CD4-positive, alpha-beta T cell (primary cell): ENCODE measurements at places on chromosomes 1 and 21.

- H3K27me3 ChIP-seq, result no peaks in the 10 kb centered on the region
- DNase-seq, result no peak
- H3K36me3 ChIP-seq, result no peaks in the 10 kb centered on the region
- no peak overlapping the region for H3K4me3 ChIP-seq
Measured at GRCh38 chr1:244370060-244370637, 81.6 kb downstream of the ADSS2 start.

- no peaks in the 10 kb centered on the region for H3K36me3 ChIP-seq
- H3K27me3 ChIP-seq, result peaks cover 55% of the 10 kb centered on the region
- DNase-seq, result no peak
- peaks cover 25% of the 10 kb centered on the region for H3K4me1 ChIP-seq
- no peak overlapping the region for H3K27ac ChIP-seq
Measured at GRCh38 chr1:156624814-156625435, 5.7 kb downstream of the HAPLN2 start.

DNA sequence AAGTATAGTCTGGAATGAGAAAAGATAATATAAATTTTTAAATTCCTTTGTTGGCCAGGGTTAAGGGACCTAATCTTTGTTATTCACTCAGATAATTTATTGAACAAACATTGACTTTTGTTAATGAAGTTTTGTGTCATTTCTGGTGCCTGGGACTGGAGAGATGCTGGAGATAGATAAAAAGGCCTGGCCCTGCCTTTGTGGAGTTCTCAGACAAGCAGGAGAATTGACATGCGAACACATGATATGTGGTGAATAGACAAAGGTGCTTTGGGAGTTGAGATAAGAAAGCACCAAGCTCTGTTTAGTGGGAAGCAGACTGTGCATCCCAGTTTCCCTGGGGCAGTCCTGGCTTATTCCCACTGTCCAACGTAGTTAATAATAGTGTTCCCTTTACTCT lies 8.5 kb downstream of the C1orf21 start:
- H3K27ac ChIP-seq, result no peak overlapping the region
- no peaks in the 10 kb centered on the region for H3K4me1 ChIP-seq
- H3K4me3 ChIP-seq, result no peak overlapping the region
- H3K36me3 ChIP-seq, result no peaks in the 10 kb centered on the region
- DNase-seq, result no peak

DNA sequence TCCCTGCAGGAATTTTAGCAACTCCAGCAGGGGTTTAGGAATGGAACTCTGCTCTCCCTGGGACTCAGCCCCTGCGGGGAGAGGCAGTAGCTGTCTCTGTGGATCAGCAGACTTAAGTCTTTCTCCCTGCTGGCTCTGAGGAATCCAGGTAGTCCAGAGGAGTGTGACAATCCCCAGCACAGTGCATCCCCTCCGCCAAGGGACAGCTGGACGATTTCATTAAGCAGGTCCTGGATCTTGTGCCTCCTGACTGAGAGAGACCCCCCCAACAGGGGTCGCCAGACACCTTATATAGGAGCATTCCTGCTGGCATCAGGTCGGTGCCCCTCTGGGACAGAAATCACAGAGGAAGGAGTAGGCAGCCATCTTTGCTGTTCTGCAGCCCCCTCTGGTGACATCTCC lies 30.6 kb downstream of the AKT3 start:
- H3K27ac ChIP-seq, result no peak overlapping the region
- no peak overlapping the region for H3K4me3 ChIP-seq
- no peak for DNase-seq
- no peaks in the 10 kb centered on the region for H3K27me3 ChIP-seq

DNA sequence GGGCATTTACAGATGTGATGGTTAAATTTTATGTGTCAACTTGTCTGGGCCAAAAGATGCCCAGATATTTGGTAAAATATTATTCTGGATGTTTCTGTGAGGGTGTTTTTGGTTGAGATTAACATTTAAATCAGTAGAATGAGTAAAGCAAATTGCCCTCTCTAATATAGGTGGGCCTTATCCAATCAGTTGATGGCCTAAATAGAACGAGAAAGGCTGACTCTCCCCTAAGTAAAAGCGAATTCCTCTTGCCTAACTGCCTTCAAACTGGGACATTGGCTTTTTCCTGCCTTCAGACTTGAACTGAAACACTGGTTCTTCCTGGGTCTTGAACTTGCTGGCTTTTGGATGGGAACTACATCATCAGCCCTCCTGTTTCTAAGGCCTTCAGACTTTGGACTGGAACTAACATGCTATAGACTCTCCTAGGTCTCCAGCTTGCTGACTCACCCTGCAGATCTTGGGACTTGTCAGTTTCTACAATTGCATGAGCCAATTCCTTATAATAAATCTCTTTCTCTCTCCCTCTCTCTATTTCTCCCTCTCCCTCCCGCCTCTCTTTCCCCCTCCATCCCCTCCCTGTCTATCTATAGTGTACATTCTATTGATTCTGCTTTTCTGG lies 10.2 kb upstream of the NAV1 start:
- H3K27me3 ChIP-seq, result no peaks in the 10 kb centered on the region
- no peak for DNase-seq
- no peaks in the 10 kb centered on the region for H3K4me1 ChIP-seq
- no peak overlapping the region for H3K27ac ChIP-seq
- peaks cover 5% of the 10 kb centered on the region for H3K36me3 ChIP-seq

DNA sequence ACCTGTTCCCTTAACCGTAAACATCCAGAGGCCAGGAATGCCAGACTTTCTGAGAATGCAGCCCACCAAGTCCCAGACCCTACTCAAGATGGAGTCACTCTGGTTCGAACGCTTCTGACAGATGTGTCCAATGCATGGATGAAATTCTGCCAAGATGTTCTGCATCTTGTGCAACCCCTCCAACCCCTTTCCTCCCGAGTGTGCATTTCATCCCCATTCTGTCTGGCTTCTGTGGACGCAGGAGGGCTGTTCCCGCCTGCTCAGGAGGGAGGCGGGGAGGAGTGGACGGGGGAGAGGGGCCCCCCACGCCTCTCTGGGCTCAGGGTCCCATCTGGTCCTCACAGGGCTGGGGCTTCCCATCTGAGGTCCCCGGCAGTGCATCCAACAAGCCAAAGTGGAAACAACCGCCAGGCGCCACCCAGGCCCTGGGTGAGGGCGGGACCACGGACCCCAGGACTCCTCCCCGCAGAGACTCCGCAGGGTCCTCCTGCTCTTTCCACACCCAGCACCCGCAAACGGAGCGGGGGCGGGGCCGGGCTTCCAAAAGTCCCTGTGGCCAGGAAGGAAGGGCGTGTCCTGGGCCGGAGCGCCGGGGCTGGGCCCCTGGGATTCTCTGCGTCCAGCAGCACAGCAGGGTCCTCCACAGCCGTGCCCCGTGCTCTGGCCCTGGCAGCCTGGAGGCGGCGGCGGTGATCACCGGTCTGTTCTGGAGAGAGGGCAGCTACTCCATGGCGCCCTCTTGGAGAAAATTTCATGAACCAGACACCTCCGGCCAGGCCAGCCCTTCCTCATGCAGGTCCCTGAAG lies 27.8 kb upstream of the SUMO3 start:
- peak overlapping the region; percentile 52 for H3K4me3 ChIP-seq
- peaks cover 25% of the 10 kb centered on the region for H3K4me1 ChIP-seq
- no peak overlapping the region for H3K27ac ChIP-seq
- peaks cover 19% of the 10 kb centered on the region for H3K36me3 ChIP-seq
- no peaks in the 10 kb centered on the region for H3K27me3 ChIP-seq
- DNase-seq, result peak; percentile 32

DNA sequence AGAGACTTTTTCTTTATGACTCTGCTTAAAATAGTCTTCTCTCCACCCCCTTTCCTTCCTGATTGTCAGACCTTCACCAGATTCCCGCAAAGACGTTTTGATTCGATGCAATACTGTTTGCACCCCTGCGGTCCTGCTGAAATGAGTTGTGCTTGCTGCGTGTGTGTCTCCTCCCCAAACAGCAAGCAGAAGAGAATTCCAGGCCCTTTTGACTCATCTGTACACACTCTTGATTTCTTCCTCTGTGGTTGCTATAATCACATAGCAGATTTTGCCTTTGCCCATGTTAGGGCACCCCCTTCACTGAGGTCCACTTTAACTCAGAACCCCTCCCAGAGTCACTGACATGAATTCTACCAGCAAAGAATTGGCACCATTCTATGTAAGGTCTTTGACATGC lies 136.5 kb downstream of the ZZZ3 start:
- H3K36me3 ChIP-seq, result no peaks in the 10 kb centered on the region
- no peak overlapping the region for H3K27ac ChIP-seq
- no peaks in the 10 kb centered on the region for H3K4me1 ChIP-seq
- H3K4me3 ChIP-seq, result no peak overlapping the region
- H3K27me3 ChIP-seq, result no peaks in the 10 kb centered on the region

- DNase-seq, result no peak
- H3K27me3 ChIP-seq, result no peaks in the 10 kb centered on the region
Measured at GRCh38 chr1:90434460-90434859, 282.6 kb downstream of the BARHL2 start.

- H3K4me3 ChIP-seq, result no peak overlapping the region
- no peaks in the 10 kb centered on the region for H3K27me3 ChIP-seq
- H3K4me1 ChIP-seq, result peaks cover 57% of the 10 kb centered on the region
- H3K27ac ChIP-seq, result peak overlapping the region; percentile 78
- no peaks in the 10 kb centered on the region for H3K36me3 ChIP-seq
- DNase-seq, result peak; percentile 57
Measured at GRCh38 chr1:235999259-235999925, 65.5 kb downstream of the NID1 start.

DNA sequence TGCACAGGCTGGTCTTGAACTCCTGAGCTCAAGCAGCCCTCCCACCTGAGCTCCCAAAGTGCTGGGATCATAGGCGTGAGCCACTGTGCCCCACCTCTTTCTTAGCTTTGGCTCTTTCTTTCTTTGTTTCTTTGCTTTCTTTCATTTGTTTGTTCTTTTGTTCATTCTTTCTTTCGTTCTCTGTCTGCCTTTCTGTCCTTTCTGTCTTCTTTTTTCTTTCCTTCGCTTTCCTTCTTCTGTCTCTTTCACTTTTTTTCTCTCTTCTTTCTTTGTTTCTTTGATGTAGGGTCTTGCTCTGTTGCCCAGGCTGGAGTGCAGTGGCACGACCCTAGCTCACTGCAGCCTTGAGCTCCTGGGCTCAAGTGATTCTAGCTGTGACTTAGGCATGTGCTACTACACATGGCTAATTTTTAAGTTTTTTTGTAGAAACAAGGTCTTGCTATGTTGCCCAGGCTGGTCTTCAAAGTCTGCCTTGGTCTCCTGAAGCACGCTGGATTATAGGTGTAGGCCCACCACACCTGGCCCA lies 18.9 kb downstream of the SOX13 start:
- no peaks in the 10 kb centered on the region for H3K36me3 ChIP-seq
- peaks cover 13% of the 10 kb centered on the region for H3K4me1 ChIP-seq
- no peak overlapping the region for H3K27ac ChIP-seq
- no peak overlapping the region for H3K4me3 ChIP-seq
- no peaks in the 10 kb centered on the region for H3K27me3 ChIP-seq

DNA sequence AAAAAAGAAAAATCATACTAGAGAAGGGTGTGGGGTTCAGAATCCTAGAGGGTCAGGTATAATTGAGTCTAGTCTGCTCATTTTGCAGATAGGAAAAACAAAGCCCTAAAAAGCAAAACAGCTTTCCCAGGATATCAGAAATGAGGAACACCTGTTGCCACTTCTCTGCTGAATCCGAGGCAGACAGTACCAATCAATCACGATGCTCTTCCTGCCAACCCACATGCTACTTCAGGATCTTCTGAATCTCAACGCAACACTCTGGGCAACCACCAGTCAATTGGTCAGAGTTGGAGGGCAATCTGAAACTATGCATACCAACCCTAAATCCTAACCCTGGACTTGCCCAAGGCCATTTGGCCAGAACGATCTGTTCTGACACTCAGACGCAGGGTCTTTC lies 128.3 kb downstream of the EPHB2 start:
- no peaks in the 10 kb centered on the region for H3K36me3 ChIP-seq
- no peak for DNase-seq
- no peaks in the 10 kb centered on the region for H3K4me1 ChIP-seq

DNA sequence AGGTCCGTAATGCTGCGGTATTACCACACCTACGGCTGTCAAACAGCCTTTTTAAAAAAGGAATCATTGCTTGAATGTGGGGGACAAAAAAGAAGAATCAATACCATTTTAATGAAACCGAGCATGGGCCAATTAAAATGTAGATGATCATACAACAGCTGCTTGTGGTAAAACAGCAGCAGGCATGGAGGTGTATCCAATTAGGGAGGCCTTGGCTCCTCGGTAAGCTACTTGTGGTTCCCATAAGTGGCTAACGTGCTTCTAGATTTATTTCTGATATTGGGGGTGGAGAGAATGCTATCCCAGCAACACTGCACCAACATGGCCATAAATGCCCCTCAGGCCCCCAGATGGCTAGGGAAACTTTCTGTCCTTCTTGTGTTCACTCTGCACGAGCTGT lies 1.8 kb downstream of the PTPN14 start:
- H3K4me1 ChIP-seq, result peaks cover 8% of the 10 kb centered on the region
- DNase-seq, result no peak
- no peak overlapping the region for H3K27ac ChIP-seq
- peaks cover 33% of the 10 kb centered on the region for H3K27me3 ChIP-seq
- no peak overlapping the region for H3K4me3 ChIP-seq

DNA sequence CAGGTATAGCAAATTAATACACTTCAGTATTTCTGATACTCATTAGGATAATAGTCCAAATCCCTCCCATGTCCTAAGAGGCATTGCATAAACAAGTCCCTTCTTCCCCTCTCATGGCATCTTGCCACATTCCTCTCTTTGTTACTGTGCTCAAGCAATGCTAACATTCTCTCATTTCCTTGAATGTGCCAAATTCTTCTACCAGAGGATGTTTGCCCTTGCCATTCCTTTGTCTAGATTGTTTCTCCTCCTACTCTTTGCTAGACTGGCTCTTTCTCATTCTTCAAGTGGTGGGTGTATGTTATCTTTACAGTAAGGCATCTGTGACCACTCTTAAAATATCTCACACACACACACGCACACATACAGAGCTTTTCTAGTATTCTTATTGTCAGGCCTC lies 621.0 kb upstream of the CXADR start:
- H3K4me3 ChIP-seq, result no peak overlapping the region
- no peaks in the 10 kb centered on the region for H3K27me3 ChIP-seq
- no peaks in the 10 kb centered on the region for H3K36me3 ChIP-seq
- DNase-seq, result no peak
- no peak overlapping the region for H3K27ac ChIP-seq

DNA sequence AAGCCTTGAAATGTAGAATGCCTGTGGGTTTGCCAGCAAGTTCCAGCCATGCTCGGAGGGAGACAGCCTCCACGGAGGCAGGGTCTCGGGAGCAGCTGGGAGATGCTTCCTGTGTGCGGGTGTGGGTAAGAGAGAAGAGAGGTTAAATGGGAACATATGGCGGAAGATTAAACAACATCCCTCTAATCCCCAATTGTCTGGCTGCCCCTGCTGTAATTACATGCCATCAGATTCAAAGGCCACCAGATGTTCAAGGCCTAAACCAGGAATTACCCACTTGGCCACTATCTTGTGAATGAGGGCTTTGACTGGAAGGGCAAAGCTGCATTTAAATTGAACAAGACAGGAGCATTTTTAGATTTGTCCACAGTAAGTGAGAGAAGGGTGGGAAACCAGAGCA lies 81.4 kb upstream of the BACE2 start:
- no peaks in the 10 kb centered on the region for H3K4me1 ChIP-seq
- H3K36me3 ChIP-seq, result no peaks in the 10 kb centered on the region
- no peak overlapping the region for H3K4me3 ChIP-seq
- no peak overlapping the region for H3K27ac ChIP-seq
